ENCODE measurements at places on chromosomes 7 and 10.
A peak's percentile ranks its signal among the peaks of the same experiment; 100 is the strongest.

GRCh38 chr7:55210716-55211115, 154.4 kb upstream of the LANCL2 start:
- no peak for DNase-seq

- no peak for DNase-seq
These were observed 13.9 kb downstream of the MGAM2 start for GRCh38 chr7:142125256-142125955.

DNA sequence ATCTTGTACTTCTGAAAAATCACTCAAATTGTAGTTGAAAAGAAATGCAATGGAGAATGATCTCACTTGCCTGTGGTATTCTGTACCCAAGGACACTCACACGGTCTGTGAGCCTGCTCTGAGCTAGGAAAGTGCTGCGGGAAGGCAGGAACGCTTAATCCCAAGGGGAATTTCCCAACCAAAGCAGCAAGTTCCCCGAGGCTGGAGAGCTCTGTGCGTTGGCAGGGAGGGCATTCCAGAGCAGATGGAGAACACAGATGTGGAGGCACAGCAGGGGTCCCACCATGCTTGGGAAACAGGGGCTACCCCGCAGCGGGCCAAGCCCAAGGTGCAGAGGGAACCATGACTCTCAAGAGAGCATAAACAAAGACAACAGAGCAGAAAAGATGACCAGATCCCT, 13.6 kb downstream of the SVIL start:
- no peak for DNase-seq

- peak; percentile 42 for DNase-seq
These were observed 46.1 kb downstream of the ZCCHC24 start for GRCh38 chr10:79399223-79399831.

DNA sequence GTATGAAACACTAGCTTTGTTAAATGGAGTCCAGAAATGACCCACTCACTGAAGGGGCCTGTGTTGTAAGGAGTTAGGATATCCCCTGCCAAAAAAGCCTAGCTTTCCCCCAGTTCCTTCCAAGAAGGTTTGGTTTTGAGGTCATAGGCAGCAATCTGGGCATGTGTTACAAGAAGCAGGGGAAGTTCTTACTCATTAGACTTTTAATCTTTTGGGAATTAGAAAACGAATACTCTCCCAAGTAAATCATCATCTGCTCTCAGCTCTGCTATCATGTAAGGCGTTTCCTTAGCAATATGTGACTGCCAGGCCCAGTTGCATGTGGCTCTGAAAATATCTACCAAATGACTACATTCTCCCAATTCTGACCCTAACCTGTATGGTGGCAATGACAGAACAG, 3.7 kb downstream of the NOD1 start:
- DNase-seq = no peak

- DNase-seq = no peak
These were observed 40.7 kb downstream of the ZCCHC24 start for GRCh38 chr10:79404690-79405131.

DNA sequence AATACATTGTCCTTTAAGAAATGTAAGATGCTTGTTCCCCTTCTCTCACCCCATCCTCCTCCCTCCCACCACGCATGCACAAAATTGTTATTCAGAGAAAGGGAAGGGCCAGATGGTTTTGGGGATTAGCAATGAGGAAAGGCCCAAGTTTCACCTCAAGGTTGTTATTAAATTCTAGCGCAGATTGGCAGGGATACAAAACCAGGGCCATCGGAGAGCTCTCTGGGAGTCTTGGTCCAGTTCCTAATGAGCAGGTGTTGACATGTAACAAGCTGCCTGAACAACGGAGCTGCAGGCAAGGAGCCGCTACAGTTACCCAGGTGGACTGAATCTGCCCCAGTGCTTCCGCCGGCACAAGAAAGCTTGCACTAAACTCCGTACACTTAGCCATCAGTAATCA, 9.7 kb upstream of the ANK3 start:
- no peak for DNase-seq

DNA sequence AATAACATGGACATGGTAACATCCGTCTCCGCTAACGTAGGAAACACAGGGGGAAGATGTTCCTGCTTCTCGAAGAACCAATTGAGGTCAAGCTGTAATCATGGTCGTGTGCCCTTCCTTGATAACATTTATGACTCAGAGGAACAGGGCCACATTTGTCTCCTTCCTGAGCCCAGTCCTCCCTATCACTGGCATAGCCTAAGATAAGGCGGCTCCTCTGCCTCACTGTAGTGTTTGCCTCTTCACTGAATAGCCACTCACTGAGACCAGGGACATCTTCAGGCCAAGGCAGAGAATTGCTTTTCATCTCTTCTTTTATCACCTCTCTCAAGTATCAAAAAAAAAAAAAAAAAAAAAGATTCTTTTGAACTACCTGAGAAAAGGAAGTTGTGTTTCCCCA, 5.4 kb upstream of the GRM8 start:
- DNase-seq = peak; percentile 16

- DNase-seq = peak; percentile 55
These were observed 1.2 kb upstream of the SGCE start for GRCh38 chr7:94656925-94657731.

GRCh38 chr7:50197549-50197948, 104.5 kb upstream of the ZPBP start:
- peak; percentile 10 for DNase-seq

- DNase-seq = peak; percentile 1
These were observed 83.6 kb downstream of the DNAJC1 start for GRCh38 chr10:21919906-21920305.

- no peak for DNase-seq
These were observed 174.0 kb upstream of the KCTD7 start for GRCh38 chr7:66454600-66455225.

DNA sequence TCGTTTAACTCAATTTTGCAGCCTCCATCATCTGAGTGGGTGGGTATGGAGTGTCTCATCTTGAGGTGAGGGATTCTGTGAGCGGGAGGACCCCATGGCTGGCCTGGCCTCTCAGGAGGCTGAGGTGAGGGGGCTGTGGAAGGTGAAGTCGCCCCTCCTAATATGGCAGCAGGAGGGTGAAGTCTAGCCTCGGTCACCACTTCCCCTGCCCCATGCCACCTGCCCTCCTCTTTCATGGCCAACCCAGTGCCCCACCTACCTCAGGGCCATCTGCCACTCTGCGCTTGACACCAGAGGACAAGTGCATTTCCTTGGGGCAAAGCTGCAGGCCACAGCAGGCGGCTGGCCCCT, 8.7 kb downstream of the RASGEF1A start:
- DNase-seq = no peak

- no peak for DNase-seq
These were observed 316.6 kb upstream of the ANKRD30A start for GRCh38 chr10:36808625-36809362.

DNA sequence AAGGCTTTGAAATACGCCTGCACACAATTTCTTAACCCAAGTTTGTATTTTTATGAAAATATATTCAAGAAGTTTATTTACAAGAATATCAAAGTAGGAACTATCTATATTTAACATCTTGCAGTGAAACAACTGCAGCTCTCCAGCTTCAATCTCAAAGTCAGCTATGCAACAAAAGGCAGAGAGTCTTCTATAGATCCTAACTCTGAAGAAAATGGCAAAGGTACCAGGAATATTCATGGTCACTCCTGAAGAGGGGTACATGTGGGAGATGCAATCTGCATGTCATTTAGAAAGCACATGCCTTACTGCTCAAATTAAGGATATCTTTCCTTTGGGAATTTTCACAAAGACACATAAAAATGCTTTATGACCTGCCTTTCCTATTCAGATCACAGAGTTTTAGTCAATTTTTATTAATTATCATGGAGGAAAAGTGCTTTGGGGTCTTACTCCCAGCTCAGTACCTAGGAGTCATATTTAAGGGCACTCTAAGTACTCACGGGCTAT, 1.5 kb downstream of the ANK3 start:
- DNase-seq = no peak

DNA sequence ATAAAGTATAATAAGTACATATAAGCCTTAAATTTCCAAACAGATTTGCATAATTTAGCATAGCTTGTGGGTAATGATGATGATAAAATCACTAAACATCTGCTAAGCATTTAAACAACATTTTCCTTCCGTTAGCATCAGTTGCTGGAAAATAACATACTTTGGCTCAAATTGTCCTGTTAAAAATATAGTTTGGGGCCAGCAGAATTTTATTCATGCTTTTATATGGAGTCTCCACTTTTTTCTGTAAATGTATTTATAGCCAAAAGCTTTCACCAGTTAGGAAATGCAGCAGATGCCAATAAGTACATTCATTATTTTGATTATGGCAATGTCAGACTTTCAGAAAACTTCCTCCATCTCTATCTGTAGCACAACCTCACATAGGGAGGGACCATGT, 107.2 kb downstream of the CNTNAP2 start:
- DNase-seq = no peak

GRCh38 chr7:45697576-45698136, 123.5 kb downstream of the ADCY1 start:
- DNase-seq = no peak

- DNase-seq = no peak
These were observed 119.5 kb downstream of the BAMBI start for GRCh38 chr10:28796606-28797512.
